Stimulated activated CD4-positive, alpha-beta T cell treated with anti-CD3 and anti-CD28 coated beads, Interleukin-1b, Interleukin-23, amount 100 ng/mL, for 1 hour (primary cell): ENCODE measurements at places on chromosomes 5 and 9.

GRCh38 chr9:112784020-112784785 lies 33.6 kb downstream of the SNX30 start:
- DNase-seq: no peak

GRCh38 chr5:169789417-169789940 lies 152.4 kb downstream of the DOCK2 start:
- DNase-seq: no peak

DNA sequence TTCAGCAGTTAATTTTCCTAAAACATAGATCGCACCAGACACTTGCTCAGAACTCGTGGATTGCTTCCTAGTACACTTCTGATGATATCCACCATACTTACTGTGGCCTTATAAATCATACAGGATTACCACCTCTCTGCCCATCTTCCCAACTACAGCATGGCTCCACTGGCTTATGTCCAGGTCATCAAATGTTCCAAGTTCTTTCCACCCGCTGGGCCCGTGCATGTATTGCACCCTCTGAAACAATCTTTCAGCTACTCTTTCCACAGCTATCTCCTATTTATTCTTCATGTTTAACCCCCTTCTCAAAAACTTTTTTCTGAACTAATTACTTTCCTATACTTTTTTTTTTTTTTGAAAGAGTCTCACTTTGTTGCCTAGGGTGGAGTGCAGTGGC lies 18.5 kb downstream of the FBXW2 start:
- DNase-seq: no peak

DNA sequence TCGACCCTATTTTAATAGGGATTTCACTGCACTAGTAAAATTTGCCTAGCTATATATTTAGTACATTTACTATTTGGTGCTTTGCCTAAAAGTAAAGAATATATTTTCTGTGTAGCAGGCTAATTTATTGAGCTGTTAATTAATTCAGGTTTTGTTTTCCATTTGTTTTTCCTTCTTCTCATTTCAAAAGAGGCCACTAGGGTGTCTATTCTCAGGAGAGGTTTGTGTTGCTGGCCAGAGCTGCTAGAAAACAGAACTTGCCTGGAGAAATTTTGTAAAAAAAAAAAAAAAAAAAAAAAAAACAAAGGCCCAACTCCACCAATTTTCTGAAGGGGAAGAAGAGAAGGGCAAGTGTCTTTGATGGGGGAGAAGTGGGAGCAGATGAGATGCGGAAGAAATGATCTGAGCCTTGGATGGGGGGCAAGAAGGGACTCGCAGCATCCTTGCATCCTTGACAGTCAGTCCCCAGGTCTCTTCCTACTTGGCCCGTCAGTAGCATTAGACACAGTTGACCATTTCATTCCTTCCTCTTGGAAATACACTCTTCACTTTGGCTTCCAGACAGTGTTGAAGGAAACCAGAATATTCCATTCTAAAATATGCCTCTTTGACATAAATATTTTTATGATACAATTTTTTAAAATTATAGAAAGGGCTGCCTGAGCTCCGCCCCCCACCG lies 318.5 kb downstream of the TRPM3 start:
- no peak for DNase-seq

- no peak for DNase-seq
Measured at GRCh38 chr5:10701567-10702039, 59.4 kb downstream of the DAP start.

GRCh38 chr9:130779153-130779855 lies 55.8 kb upstream of the ABL1 start:
- DNase-seq: no peak

GRCh38 chr5:29307478-29307877 lies 1886.0 kb upstream of the CDH6 start:
- DNase-seq: no peak

DNA sequence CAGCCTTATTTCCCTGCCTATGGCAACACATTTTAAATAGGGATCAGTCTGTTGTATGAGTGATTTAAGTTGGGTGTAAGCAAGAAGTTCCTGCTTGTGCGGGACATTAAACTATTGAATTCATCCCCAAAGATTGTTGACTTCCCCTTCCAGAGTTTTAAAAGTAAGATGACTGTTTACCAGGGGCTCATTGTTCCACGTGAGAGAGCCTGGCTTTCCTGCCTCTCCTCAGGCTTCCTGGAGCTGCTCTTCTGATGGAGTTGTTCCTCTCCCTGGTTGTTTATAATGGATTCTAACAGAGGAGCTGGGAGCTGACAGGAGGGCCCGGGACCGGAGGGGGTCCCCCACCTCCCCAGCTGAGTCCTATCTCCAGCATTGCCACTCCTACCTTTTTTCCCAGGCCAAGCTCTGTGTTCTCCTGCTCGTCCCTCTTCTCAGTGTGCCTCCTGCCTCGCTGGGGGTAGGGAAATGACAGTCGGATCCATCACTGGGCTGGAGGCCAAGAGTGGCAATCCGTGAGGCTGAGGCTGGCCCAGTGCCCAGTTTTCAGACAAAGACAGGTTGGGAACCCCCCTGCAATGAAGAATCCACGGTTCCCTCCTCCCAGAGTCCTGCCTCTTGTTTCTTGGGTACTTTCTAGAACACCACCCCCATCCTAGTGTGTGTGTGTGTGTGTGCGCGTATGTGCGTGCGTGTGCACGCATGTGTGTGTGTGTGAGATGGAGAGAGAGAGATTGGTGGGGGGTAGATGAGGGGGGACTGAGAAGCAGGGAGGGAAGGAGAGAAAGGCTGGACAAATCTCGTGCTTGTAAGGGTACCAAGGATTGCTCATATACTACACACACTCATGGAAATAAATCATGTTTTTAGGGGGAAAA lies 123.7 kb upstream of the NFIB start:
- no peak for DNase-seq

DNA sequence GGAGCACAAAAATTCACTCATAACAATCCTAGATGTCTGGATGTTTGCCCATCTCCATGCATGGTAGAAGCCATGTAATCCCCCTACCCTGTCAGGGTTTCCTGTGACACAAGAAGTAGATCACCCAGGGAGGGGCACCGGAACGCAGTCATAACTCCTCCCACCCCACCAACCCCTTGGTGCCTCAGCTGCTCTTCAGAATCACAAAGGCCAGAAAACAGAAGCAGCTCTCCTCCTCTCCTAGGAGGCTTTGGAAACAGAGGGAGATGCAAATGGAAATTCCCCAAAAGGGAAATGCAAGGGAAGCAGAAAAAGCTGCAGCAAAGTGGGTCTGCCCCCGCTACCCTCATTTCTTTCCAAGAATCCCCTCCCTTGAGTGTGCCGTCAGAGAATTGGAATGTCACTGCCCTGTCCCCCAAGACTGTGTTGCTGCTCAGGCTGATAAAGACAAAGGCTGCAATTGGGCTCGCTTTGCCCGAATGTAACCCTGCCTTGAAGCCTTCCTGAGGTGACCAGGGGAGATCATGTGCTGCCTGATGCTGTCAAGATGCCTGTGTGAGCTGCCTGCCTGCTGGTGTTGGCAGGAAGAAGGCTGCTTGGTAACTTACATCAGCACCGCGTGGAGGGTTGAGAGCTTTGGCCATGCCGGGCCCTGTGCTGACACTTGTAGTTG lies 65.5 kb upstream of the ABCA1 start:
- no peak for DNase-seq

DNA sequence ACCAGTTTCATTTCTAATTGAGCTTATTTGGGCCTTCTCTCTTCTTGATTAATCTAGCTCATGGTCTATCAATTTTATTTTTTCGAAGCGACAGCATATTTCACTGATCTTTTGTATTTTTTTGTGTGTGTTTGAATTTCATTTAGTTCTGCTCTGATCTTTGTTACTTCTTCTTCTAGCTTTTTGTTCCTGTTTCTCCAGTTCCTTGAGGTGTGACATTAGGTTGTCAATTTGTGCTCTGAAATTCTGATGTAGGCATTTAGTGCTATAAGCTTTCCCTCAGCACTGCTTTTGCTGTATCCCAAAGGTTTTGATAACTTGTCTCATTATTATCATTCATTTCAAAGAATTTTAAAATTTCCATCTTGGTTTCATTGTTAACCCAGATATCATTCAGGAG lies 67.3 kb downstream of the STRBP start:
- DNase-seq: no peak
